ENCODE measurements at places on chromosomes 7 and 10.

DNA sequence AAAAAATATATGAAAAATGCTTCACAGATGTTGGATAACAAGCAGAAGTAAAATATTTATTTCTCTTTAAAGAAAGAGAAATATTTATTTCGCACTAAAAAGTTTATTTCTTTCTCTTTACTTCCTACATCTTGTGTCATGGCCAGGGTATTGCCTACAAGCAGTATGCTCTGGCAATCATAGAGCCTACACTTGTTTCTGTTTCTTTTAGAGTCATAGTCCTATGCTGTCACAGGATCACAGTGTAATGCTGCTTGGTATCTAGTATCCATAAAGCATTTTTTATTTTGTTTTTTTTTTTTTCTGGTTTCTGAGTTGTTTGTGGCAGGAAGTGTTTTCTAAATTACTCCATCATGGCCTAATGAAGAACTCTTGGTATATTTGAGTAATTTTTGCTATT, 116.0 kb downstream of the ATRNL1 start:
- no peak for DNase-seq

DNA sequence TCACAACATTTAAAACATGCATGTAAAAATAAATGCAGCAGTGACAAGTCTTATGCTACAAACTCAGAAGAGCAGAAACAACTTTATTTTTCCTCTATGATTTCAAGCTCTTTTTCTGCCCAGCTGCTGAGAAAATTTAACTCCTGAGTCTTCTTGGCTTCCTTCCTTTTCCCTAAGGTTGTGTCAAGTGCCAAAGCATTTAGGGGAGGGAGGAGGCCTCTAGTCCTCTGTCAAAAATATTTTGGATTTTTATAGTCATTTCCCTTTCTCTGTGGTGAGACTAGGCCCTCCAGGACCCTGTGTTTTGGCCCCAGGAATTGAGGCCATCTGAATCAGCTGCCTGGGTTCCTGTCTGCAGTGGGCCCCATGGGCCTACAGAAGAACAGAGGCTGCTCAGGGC, 11.0 kb upstream of the PILRB start:
- no peak for DNase-seq

DNA sequence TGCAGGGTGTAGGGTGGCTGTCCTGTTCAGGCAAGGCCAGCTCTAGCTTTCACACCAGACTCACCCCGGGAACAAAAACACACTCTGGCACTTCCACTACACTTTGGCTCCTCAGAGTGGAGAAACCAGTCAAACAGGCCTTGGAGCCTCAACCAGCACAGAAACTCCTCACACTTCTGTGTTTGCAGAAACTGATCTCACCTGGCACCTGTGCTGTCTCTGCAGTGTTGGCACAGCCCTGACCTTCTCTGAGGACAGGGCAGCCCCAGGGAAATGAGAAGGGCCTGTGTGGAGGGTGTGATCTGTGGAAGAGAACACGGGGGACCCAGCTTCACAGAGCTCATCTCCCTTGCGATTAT, 4.1 kb upstream of the CALML5 start:
- no peak for DNase-seq

DNA sequence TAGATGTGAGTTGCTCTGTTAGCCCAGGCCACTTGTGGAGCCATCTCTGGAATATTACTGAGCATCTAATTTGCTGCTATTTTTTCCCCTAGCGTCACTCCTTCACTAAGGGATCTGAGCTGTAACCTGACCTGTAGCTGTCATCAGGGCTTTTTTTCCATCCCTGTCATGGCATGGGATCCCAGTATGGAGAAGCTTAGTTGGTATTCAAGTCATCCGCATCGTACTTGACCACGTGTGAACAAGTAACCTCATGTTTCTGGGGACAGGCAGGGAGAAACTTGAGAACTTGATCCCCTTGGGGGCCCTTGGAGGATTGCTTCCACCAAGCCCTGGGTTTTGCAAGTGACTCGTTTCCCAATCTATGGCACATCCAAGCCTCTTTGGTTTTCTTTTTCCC, 474.4 kb upstream of the GALNT17 start:
- peak; percentile 65 for DNase-seq

DNA sequence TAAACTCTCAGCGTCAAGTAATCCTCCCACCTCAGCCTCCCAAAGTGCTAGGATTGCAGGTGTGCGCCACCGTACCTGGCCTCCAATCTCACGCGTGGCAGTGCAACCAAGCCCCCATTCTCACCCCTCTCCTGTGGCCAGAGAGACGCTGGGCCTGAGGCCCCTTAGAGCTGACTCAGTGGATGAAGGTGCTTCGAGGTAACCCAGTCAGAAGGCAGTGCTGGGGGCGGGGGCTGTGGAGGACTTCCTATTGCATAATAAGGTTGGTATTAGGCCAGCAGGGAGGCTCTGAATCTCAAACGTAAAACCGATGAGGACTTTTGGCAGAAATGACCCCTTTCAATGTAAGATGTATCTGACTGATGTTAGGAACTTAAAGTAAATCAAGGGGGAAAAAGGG, 229.3 kb downstream of the USP6NL start:
- DNase-seq, result no peak

GRCh38 chr10:112383325-112383724, 9.4 kb downstream of the ACSL5 start:
- DNase-seq, result no peak

DNA sequence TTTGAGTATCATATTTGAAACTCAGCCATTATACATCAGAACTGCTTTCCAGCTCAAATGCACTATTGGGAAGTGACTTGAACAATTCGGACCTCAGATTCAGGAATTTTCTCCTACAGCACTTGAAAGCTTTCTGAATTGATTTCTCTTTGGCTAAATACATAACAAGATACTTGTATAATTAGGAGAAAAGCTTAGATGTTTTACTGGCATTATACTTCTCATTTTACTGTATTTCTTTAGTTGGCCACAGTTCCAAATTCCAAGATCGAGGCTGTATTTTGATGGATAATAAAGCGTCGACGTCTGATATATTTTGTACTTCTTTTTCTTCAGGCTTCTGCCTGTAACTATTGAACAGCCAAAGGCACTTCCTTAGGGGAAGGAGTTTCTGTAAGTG, 26.7 kb upstream of the LYZL2 start:
- DNase-seq, result no peak

DNA sequence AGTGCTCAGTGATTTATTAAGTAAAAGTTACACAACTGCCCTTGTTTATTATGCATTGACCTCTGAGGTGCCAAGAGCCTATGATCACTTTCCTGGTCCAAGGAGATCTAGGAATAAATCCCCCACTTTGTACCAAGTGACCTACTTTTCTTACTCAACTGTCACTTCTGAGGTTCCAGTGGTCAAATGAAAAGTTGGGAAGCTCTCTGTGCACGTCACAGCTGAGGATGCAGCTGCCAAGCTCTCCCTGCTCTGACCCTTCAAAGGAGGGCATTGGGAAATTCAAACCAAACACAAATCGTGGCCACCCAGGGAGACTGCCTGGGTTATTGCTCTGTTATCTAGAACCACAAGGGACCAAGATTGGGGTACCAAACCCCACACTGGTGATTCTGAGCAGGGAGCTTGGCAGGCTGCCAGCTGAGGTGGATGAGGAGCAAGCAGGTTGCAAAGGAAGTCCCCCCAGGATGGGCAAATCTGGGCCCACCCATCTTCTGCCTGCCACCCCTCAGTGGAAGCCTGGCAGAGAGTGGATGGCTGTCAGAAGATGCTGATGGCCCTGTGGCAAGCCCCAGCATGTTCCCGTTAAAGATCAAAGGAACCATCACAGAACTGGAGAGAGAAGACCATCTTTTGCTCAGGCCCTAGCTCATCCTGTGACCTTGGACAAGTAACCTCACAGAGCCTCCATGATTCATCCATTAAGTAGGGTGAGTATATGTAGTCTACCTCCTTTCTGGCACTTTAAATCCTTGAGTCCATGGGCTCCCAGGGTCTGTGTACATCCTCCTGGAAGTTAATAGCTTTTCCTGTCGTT, 106.8 kb downstream of the PPP1R3C start:
- no peak for DNase-seq

- no peak for DNase-seq
Observed at GRCh38 chr10:4635388-4635787, 190.6 kb upstream of the AKR1E2 start.

GRCh38 chr10:119395280-119396007, 147.1 kb downstream of the RGS10 start:
- DNase-seq, result no peak

DNA sequence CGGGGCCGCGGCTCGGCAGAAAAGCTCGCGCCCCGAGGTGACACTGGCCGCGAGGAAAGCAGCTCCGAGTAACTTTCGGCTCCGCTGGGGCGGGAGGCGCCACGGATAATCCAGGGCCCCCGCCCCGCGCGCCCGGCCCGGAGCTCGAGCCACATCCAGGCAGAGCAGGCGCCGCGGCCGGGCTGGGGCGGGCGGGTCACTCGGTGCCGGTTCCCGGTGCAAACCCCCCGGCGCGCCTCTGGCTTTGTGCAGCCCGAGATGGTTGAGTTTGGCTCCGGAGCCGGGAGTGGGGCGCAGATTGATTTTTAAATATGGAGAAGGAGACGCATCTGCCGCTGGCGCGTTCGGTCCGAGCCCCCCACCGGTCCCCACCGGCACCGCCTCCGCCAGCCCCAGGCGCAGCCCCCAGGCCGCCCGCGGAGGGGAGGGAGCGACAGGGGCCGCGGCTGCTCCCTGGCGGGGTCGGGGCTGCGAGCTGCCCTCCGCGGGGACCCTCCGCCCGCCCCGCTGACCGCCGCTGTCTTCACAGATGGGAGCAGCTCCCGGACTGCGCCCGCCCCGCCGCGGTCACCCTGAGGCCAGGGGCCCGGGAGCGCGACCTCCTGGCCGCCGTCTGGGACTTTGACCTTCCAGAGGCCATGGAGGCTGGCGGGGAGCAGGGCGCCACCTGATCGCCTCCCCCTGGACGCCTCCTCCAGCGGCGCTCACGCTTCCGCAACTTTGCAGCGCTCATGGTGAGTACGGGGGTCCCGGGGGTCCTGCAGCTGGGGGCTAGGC, 643 bp downstream of the ADGRA1 start:
- DNase-seq, result no peak

DNA sequence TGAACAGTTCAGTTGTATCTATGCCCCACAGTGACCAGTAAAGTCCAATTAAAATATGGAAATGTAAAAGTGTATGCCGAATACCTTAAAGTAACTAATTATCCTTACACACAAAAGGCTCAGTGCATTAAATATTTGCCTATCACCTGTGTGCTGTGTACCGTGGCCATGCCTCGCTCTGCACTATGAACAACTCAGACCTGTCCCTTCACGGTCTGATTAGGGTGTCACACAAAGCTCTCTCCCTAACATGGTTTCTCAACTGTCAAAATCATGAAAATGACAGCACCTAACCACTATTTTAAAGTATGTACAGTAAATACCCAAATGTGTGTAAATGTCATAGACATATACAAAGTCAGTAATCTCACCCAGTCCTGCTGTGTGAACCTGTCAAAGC, 43.1 kb downstream of the STK17A start:
- DNase-seq, result no peak

- DNase-seq, result no peak
Observed at GRCh38 chr7:85001495-85002345, 185.1 kb downstream of the SEMA3D start.

- DNase-seq, result no peak
Observed at GRCh38 chr7:51158742-51159445, 157.7 kb downstream of the COBL start.

DNA sequence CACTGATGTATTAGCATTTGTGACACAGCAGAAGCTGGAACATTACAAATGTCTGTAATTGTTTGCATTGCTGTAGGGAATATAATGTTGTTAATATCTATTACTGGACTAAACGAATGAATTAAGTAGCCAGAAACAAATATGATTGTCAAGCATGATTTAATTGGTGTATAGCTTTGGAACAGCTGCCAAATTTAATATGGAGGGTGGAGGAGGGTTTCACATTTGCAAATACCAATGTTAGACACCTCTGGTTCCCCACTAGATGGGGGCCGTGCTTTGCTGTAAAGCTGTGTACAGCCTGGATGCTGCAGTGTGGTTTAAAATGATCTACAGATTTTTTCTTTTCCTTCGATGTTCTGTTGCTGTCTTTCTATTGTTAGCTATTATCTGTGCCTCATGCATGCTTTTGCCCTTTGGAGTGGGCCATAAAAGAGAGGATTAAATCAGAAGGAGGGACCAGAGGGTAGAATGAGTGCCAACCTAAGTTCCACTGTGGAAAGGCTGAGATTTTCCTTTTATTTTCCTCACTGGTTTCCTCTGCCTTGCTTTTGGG, 23.1 kb downstream of the DNAJB9 start:
- no peak for DNase-seq

DNA sequence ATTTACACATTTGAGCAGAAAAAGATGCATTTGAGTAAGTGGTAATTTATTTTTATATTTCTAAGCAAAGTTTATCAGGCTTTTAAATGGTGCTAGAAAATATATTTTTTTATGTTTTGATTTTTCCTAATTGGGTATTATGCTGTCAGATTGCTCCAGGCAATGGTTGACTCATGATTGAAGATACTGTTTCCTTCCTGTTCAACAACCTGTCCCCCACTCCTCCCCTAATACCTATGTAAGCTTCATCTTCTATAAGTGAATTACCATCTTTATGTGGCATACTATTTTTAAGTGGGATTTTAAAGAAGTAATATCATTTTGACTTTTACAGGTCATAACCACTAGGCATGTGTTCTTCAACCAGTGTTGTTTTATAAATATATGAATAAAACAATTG, 21.4 kb downstream of the TSPAN13 start:
- no peak for DNase-seq

GRCh38 chr10:15442056-15442455, 71.0 kb upstream of the FAM171A1 start:
- DNase-seq, result no peak

DNA sequence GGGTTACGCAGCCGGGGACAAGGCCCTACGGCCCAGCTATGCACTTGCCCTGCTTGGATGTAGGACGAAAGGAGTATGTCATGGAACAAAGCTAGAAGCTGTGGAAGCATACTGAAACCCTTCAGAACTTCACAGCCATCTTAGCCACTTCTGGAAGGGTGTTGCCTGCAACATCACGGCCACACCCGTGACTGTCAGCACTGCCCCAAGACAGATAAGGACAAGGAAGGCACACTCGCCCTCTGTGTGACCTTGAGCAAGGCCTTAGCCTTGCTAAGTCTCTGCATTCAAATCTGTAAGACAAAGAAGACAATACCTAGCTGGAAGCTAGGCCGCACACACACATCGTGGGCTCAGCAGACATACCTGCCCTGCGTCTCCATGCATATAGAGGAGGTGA, 352.5 kb upstream of the MGMT start:
- DNase-seq, result no peak

DNA sequence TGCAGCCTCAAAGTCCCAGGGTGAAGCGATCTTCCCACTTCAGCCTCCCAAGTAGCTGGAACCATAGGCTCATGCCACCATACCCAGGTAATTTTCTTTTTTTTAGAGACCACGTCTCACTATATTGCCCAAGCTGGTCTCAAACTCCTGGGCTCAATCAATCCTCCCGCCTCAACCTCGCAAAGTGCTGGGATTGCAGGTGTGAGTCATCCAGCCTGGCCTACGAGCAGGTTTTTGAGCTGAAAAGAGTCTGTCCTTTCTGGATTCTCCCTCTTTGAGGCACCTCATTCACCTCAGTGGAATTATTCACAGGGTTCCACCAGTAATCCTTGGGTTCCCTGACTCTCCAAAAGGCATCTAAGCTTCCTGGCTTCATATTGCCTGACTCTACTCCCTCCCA, 7.6 kb upstream of the LEP start:
- no peak for DNase-seq
